ENCODE measurements at places on chromosomes 5 and 9.
A peak's percentile ranks its signal among the peaks of the same experiment; 100 is the strongest.

GRCh38 chr9:105038051-105038450 lies 110.1 kb upstream of the ABCA1 start:
- DNase-seq, result no peak

GRCh38 chr9:26034786-26035185 lies 356.5 kb upstream of the TUSC1 start:
- DNase-seq, result no peak

GRCh38 chr5:123814801-123815470 lies 303.0 kb downstream of the CSNK1G3 start:
- no peak for DNase-seq

DNA sequence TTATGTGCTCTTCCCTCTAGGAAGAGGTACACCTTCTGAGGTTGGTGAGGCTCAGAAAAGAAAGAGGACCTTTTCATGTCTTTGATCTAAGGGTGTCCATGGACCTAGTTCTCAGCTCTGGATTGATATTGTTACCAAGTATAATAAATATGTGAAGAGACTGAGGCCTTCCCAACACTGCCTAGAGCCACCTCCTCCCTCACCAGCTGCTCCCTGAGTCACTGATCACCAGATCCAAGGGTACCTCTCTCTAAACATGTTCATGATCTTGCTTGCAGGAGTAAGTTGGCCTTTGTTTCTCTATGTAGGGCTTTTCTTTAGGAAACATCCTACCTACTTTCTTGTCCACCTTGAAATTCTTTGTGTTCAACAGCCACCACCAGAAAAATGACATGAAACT lies 218.8 kb upstream of the ADRA1B start:
- no peak for DNase-seq

GRCh38 chr5:169569513-169569912 lies 14.1 kb upstream of the SPDL1 start:
- no peak for DNase-seq

GRCh38 chr5:14105718-14106410 lies 37.3 kb upstream of the TRIO start:
- no peak for DNase-seq

- peak; percentile 64 for DNase-seq
Observed at GRCh38 chr5:74326571-74327338, 313.8 kb downstream of the ENC1 start.

- no peak for DNase-seq
Observed at GRCh38 chr9:98038958-98039357, 17.6 kb upstream of the NANS start.

- DNase-seq, result no peak
Observed at GRCh38 chr9:86700629-86701028, 246.7 kb downstream of the GAS1 start.

DNA sequence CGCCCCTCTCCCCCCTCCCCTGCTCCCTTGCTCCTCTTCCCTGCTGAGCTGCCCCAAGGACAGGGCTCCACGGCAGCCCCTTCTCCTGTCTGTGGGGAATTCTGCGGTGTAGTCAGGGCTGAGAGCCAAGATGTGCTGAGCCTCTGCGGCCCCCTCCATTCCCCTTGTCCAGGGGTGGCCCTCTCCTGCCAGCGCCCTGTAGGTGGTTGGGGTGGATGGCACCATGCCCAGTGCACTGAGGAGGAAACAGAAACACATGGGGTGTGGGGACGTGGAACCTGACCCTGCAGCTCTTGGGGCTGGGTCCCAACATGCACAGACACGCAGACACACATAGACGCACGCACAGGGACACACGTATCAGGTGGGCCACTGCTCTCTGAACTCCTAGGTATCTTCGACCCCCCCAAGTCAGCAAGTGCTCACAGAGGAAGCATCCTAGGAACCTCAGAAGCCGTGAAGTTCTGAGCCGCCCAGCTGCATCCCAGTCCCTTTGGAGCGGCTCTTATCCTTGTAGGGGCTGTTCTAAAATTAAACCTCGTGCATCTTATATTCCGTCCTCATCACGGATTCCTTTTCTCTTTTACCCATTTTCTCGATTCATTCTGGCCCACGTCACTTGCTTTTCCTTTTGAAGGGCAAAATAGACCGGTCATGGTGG lies 64.8 kb downstream of the HMCN2 start:
- DNase-seq, result no peak

DNA sequence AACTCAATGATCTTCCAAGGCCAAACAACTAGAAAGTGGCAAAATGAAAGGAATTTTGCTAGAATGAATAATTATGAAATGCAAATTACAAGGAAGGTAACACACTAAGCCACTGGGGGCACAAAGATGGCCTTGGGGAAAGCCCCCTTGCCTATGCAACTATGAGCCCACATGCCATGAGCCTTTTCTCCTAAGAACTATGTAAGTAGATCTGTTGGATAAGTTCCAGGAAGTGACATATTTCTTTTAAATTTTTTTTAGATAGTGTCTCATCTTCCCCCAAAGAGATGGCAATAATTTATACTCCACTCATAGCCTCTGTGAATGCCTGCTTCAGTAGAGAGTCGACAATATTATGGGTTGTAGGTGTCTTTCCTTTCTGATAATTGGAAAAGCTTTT lies 257.8 kb downstream of the AUH start:
- no peak for DNase-seq

- no peak for DNase-seq
Observed at GRCh38 chr5:122680623-122681350, 94.1 kb upstream of the SNX2 start.

GRCh38 chr5:30867711-30868110 lies 325.8 kb upstream of the CDH6 start:
- no peak for DNase-seq

GRCh38 chr5:34496260-34496691 lies 159.9 kb upstream of the RAI14 start:
- DNase-seq, result no peak

- DNase-seq, result peak; percentile 65
Observed at GRCh38 chr9:136544548-136544963, 1.3 kb downstream of the NOTCH1 start.

GRCh38 chr5:67181648-67182221 lies 14.9 kb downstream of the CD180 start:
- no peak for DNase-seq

DNA sequence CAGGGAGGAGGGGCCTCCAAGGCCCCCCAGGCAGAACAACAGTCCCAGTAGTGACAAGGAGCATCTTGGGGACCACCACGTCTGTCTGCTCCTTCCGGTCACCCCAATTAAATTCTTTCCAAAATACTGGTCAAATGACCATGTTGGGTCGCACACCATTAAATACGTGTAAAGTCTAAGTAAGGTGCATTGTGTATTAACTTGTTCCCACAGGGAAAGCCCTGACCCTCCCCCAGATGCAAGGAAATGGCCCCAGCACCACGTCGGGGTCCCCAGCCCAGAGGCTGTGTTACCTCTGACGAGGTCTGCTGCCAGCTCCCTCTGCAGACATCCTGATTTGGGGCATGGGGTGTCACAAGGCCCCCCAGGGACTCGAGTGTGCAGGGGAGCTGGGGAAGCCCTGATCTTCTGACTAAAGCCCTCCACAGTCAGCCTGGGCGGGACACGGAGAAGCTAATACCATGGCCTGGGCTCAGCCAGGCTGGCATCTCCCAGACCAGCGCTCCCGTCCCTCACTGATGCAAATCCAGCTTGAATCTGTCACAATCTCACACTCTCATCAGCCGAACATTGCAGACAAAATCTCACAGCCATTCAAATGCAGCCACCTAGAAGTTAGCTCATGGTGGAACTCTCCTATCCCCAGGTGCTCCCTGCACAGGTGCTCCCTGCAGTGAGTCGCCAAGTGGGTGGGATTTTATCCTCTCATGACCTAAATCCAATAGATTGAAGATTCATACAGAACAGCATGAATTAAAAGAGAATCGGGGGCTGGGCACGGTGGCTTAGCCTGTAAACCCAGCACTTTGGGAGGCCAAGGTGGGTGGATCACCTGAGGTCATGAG lies 13.6 kb downstream of the TERT start:
- no peak for DNase-seq

- no peak for DNase-seq
Observed at GRCh38 chr9:87657190-87657589, 68.7 kb upstream of the CTSL start.

DNA sequence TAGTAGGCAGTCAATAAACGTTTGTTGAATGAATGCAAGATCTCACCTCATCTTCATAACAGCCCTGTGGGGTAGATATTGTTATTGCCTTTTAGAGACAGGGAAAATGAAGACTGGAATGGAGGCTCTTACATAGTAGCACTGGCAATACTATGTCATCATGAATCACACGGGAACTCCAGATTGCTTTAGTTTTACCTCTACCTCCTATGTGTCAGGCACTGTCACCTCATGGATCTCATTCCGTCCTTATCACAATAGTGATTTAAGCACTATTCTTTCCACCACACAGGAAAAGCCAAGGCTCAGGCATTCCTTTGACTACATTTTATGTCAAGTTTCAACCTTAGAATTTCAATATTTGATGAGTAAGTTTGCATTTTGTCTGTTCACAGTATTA lies 2.9 kb upstream of the EPB41L4B start:
- DNase-seq, result no peak

GRCh38 chr9:120850315-120850714 lies 7.6 kb upstream of the PSMD5 start:
- DNase-seq, result no peak

- DNase-seq, result no peak
Observed at GRCh38 chr9:21078702-21079101, 960 bp upstream of the IFNB1 start.

DNA sequence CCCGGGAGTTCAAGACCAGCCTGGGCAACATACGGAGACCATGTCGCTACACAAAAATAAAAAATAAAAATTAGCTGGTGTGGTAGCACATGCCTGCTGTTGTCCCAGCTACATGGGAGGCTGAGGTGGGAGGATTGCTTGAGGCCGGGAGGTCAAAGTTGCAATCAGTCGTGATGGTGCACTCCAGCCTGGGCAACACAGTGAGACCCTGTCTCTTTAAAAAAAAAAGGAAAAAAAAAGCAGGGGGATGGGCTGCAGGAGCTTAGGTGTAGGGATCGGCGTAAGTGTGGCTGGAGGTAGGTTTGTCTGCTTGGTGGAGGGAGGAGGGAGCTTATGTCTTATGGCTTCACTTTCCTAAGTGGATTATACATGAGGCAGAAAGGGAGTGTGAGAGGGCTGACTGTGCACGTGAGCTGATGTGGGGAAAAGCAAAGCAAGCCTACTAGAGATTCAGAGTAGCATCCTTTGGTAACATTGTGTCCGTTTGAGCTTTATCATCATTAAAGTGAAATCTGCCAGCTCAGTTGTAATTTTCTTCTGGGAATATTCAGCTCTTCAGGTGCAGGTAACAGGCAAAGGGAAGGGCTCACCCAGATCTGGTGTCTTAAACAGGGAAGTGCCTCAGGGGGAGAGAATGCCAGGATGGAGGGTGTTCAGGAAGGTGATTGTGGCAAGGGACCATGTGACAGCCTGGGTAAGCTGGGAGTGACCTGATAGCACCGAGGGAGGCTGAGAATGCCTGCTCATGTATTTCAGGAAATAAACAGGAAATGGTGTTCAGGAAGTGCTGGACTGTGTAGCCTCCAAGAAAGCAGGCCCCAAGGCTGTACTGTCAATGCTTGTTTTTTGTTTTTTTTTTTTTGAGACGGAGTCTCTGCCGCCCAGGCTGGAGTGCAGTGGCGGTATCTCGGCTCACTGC lies 17.6 kb upstream of the SETX start:
- no peak for DNase-seq

DNA sequence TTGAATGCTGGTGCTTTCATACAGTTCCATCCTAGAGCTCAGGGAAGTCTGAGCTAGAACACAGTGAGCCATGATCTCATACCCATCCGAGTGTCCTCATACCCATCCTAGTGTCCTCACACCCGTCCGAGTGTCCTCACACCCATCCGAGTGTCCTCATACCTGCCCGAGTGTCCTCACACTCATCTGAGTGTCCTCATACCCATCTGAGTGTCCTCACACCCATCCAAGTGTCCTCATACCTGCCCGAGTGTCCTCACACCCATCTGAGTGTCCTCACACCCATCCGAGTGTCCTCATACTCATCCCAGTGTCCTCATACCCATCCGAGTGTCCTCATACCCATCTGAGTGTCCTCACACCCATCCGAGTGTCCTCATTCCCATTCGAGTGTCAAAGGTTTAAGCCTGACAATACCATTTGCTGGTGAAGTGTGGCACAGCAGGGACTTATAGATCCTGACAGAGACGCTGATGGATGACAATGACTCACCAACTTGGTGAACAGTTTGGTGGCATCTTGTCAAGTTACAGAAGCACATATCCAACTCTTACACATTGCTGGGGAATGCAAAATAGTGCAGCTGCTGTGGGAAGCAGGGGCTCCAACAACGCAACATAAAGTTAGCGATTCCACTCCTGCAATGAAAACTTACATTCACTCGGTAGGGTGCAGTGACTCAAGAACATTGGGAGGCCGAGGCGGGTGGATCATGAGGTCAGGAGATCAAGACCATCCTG lies 77.0 kb upstream of the COL5A1 start:
- DNase-seq, result no peak

- DNase-seq, result no peak
Observed at GRCh38 chr5:76025069-76025468, 58.1 kb upstream of the SV2C start.

- no peak for DNase-seq
Observed at GRCh38 chr5:8730194-8730593, 815.7 kb downstream of the SEMA5A start.

DNA sequence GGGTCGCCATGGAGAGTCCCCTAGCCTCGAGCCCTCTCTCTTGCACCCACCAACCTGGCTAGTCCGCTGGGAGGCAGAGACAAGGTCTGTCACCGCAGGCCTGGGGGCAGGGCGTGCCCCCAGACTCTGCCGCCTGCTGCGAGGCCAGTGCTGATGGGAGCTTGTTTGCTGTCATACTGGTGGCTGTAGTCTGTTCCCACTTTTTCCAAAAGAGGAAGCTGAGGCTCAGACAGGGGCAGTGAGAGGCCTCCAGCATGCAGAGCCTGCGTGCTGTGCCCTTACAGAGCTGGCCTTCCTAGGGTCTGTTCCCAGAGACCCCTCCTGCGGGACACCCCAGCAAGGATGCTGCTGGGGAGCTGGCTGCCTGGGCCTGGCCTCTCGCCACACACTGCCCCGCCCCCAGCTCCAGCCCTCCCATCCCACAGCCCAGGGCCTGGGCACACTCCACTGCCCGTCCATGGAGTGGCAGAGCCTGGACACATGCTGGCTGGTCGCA lies 21.0 kb upstream of the SUSD3 start:
- no peak for DNase-seq

DNA sequence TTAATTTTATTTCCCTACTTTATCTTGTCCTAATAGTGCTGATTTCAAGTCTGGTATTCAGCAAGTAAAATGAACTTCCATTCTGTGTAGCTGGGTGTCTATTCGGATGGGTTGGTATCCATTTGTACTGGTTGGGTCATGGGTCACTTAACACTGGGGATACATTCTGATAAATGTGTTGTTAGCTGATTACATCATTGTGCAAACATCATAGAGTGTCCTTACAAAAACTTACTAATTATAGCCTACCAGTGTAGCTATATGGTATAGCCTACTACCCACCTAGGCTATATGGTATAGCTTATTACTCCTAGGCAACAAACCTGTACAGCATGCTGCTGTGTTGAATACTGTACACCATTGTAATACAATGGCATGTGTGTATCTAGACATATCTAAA lies 1373.7 kb upstream of the DMAC1 start:
- no peak for DNase-seq
